Brain (organoid and tissue), 16 donors: ENCODE measurements at places on chromosomes 11 and 22. TPM values are rescaled to one million over a fixed set of nuclear protein-coding genes. Genes with fewer than 3 reads are reported as not detected.
A peak's percentile ranks its signal among the peaks of the same experiment; 100 is the strongest.

- no peak for DNase-seq
Measured at GRCh38 chr11:121369366-121369765, 76.8 kb downstream of the SC5D start.

- DNase-seq = no peak
Measured at GRCh38 chr11:89220684-89221339, 43.1 kb downstream of the TYR start.

DNA sequence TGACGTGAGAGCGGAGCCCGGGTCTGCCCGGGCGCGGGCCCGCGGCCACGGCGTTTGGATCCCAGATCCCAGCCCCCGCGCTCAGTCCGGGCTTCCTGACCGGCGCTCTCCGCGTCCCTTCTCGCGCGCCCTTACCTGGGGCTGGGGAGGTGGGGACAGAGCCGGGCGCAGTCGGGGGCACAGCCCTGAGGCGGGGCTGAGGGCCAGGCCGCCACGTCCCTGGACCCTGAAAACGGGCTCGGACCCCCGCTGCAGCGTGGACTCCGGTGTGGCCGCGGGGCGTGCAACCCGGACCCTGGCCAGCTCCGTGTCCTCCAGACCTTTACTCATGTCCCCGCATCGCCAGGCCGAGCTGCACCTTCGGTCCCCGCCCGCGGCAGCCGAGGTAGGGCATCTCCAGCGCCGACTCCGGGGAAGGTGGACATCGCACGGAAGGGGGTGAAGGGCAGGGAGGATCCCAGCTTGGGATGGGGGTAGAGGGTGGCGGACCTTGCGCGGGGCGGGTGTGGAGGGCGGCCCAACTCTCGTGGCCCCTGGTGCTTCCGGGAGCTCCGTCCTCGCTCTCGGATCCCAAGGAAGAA is 9.9 kb upstream of the AIFM3 start:
- no peak for DNase-seq

Gene GRIA4
- 4.8 TPM for polyA plus RNA-seq

GRCh38 chr11:65546217-65546958 is 11.8 kb downstream of the LTBP3 start:
- DNase-seq = peak; percentile 50

Gene MAPK8IP2
- 95.4 TPM for polyA plus RNA-seq

DNA sequence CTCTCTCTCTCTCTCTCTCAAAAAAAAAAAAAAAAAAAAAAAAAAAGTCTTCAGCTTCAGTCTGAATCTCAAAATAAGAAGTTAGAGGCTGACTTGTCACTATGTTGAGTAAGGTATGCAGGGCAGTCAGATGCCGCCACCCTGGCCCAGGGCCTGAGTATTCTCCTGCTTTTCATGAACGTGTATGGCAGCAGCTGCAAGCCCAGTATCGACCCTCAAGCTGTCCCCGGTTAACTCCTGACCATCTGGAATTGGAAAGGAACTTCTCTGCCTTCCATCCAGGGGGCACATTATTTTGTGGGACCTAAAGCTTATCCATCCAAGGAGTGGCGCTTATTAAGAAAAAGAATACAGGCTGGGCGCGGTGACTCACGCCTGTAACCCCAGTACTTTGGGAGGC is 11.4 kb downstream of the MRGPRD start:
- no peak for DNase-seq

Gene RAG1
- polyA plus RNA-seq = not detected

Gene ZNF214
- 1.2 TPM for polyA plus RNA-seq

DNA sequence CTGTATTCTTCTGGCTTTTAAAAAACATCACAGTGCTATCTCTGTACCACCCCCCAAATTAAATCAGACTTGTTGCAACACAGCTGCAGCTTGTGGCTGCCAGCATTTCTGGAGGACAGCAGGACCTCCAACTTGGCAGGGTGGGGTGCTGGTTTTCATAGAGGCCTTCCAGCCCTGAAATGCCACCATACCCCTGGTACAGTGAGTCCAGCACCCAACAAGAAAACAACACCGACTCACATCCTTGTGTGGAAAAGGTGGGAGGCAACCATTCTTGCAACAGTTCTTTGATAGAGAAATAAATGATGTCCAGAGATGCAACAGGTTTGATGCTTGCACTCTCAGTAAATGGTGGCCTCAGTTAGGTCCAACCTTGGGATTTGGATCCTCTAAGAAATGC is 96.0 kb downstream of the ABTB2 start:
- no peak for DNase-seq

GRCh38 chr11:129237456-129237855 is 45.3 kb upstream of the ARHGAP32 start:
- no peak for DNase-seq

DNA sequence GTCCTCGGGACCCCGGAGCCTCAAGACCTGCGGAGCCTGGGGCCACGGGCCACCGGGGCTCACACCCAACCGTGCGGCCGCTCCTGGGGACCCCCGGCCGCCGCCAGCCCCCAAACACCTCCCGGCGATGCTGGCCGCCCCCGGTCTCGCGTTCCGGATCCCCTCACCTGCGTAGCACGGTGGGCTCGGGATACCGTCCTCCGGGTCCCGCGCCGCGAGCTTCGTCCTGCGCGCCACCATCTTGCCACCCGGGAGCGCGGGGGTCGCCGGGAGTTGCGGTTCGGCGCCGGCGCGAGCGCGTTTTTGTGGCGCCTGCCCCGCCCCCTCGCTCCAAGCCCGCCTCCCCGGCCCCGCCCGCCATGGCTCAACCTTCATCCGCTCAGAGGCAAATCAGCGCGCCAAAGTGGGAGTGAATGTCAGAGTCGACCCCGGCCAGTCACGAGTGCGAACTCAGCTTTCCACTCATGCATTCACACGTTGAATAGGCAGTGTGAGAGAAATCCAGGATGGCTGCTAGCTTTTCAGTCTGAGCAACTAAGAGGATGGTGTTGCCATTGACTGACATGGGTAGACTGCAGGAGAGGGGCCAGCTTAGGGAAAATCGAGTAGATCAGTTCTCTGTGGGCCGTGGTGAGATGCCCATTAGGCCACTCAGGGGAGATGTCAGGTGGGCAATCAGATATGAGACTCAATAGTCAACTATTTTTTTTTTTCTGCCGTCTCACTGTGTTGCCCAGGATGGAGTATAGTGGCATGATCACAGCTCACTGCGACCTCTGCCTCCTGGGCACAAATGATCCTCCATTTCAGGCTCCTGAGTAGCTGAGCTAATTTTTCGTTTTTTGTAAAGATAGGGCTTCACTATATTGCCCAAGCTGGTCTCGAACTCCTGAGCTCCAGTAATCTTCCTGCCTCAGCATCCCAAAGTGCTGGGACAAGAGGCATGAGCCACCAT is 28.3 kb downstream of the SERHL2 start:
- DNase-seq = peak; percentile 91

DNA sequence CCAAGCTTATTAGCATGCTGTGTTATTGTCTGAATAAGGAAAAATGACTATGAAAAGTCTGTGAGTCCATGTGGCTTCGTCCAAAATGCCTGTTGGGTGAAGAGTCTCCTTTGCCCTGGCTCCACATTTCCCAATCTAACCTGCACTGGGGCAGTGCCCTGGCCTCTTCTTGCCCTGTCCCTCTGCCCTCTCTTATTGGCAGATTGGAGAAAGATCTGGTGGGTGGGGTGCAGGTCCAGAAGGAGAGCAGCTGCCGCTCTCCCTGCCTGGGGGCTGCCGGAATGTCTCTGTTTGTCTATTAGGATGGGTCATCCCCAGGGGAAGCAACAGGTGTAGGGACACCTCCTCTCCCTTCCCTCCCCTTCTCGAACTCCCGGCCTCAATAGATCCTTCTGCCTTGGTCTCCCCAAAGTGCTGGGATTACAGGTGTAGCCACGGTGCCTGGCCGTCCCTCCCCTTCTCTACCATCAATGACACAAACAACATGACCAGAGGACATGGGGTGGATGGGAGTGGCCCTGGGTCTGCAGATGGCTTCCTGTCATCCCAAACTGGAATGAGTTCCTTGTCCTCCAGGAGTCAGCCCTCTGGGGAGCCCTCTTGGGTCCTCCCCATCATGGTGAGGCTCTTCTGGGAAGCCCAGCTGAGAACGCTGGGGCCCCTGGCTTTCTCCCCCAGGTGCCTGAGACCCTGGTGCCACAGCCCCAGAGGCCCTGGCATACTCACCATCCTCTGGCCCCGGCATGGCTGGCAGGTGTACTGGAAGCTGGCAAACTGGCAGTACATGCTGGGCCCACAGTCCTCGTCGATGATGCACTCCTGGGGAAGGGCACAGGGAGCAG is 40.5 kb downstream of the DKK3 start:
- DNase-seq = no peak

GRCh38 chr22:36226189-36226588 is 13.1 kb downstream of the APOL2 start:
- no peak for DNase-seq

GRCh38 chr11:82675838-82676237 is 57.8 kb downstream of the FAM181B start:
- no peak for DNase-seq

DNA sequence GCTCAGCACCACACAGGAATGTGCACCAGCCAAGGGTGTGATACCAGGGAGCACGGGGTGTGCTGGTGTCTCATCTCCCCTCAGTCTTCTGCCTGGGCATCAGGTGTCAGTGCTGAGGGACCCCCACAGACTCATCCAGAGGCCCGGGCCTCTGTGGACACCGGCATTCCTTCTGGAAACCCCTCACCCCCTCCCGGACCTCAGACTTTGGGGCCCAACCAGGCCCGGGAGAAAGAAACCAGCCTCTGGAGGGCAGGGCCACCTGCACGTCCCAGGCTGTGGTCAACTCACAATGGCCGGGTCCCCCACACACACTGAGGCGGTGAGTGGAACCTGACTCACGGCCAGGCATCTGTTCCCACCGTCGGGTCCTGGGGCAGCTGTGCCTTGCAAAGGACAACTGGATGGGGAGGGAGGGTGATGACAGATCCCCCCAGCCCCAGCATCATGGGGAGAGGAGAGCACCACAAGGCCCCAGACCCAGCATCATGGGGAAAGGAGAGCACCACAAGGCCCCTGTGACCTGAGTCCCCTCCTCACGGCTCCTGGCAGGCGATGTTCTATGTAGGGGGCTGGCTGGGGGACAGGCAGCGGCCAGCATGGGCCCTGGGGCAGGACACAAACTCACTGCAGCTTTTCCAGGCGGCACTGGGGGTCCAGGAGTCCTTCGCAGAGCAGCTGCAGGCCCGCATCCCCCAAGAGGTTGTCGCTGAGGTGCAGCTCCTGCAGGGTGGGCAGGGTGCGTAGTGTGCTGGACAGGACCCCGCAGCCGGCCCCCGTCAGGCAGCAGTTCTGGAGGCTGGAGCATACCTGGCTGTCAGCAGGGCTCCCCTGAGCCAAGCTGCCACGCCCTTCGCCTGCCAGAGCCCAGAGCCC is 7.6 kb downstream of the RNH1 start:
- no peak for DNase-seq

- peak; percentile 43 for DNase-seq
Measured at GRCh38 chr11:66607126-66607834, 9.2 kb upstream of the RBM14 start.

Gene TENM4
- polyA plus RNA-seq = 15.7 TPM

GRCh38 chr11:92455210-92455790 is 230.7 kb downstream of the FAT3 start:
- DNase-seq = no peak

- DNase-seq = no peak
Measured at GRCh38 chr22:25763239-25763777, 21.3 kb downstream of the MYO18B start.

DNA sequence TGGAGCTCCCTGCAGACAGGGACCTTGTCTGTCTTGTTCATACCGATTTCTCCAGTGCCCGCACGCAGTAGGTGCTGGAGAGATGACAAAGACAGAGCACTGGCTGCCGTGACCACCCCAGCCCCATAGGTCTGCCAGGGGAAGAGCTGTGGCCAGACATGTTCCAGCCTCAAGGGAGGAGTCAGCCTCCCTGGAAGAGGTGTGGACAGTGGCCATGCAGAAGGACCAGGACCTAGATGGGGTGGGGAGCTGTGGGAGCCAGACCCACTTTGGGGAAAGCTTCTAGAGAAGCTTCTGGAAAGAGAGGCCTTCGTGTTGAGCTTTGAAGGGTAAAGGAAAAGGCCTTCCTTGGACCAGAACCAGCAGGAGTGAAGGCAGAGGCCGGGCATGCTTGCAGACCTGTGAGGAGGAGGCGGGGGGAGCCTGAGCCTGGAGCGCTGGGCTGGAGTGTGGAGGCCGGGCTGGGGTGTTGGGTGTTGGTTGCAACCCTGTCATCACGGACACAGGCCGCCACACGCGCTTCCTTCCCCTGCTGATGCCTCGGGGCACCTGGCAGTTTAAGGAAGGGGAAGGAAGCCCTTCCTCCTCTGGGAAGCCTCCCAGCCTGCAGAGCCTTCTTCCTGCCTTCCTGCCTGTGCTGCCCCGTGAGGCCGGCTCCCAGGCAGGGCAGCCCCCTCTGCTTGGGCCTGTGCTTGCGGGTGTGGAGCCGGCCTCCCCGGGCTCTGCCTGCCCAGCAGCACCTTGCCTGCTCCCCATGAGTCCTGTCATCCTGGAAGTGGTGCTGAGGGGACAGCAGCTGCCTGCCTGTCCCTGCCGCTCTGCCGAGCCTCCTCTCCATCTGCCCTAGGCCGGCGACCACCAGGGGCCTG is 12.3 kb downstream of the RELT start:
- DNase-seq = no peak
